ENCODE measurements at places on chromosomes 2 and 18.

GRCh38 chr18:70559446-70559845 lies 270.6 kb downstream of the SOCS6 start:
- DNase-seq = no peak

DNA sequence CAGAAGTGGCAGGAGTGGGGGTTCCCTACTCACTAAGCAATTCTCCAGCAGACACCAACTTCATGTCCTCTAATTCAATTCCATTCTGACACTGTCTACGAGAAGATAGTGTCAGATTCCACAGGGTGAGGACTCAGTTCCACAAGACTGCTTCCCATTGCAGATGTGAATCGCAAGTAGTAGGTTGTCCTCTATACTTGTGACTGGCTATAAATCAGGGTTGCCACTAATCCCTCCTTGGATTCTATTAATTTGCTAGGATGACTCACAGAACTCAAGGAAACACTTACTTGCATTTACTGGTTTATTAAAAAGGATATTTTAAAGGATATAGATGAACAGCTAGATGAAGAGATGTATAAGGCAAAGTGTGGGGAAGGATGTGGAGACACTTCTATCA lies 184.1 kb upstream of the ACVR2A start:
- no peak for DNase-seq

GRCh38 chr18:58013241-58014211 lies 30.5 kb upstream of the NEDD4L start:
- no peak for DNase-seq

GRCh38 chr18:50358844-50359243 lies 16.0 kb upstream of the SKA1 start:
- no peak for DNase-seq

DNA sequence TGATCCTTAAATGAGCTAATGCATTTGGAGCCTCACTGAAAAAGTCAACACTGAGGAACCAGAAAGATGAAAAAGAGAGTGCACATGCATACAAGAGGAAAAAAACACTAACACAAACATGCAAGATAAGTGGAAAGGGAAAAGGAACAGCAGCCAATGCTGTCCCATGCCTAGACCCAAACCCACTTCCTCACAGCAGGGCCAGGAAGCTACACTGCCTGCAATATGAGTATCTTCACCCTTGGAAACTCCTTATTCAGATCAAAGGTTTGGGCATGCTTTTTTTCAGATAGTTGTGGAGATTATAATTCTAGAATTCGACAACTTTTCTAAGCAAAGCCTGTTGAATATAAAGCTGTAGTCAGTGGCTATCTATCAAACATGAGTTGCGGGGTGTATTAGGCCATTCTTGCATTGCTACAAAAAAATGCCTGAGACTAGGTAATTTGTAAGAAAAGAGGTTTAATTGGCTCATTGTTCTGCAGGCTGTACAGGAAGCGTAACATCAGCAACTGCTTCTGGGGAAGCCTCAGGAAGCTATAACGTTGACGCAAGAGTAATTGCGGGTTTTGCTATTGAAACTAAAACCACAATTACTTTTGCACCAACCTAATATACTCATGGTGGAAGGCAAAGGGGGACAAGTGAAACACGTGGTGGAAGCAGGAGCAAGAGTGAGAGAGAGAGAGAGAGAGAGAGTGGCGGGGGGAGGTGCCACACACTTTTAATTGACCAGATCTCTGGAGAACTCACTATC lies 138.2 kb downstream of the MBD2 start:
- DNase-seq = no peak

GRCh38 chr2:44548221-44549098 lies 186.7 kb downstream of the CAMKMT start:
- no peak for DNase-seq

GRCh38 chr2:40754912-40755311 lies 303.0 kb upstream of the SLC8A1 start:
- DNase-seq = no peak

DNA sequence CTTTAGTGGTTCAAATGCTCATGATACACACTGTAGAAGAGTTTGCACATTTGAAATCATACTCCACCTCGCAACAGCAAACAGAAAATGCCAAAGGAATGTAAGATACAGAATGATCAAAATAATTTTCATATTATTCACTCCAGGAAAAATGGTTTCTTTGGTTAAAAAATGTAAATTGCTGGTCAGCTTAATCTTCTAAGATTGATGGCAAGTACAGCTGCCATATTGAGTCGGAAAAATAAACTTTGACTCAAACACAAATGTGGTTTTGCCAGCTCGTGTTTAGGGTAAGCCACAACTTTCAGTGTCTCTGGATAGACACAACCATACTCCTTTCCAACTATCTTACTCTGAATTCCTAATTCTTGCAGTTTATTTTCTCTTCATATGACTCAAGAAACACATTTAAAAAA lies 154.9 kb upstream of the SMIM21 start:
- DNase-seq = no peak

DNA sequence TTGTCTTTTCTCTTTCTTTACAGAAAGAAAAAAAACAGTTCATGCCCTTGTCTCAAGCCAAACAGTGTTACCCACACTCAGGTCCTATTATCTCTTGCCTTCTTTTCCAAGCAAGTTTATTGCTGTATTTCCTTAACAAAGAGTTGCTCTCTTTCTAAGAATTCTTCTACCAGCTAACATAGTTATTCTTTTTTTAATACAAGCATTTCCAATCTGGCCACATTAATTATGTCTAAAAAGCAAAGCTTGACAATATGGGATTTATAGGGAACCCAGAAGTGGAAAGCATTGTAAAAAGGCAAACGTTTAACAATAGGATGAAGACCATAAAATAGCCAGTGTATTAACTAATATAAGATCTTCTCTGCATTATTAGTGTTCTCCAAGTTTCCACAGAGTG lies 272.5 kb upstream of the CWC22 start:
- no peak for DNase-seq
